ENCODE measurements at places on chromosomes 11 and 22.
A peak's percentile ranks its signal among the peaks of the same experiment; 100 is the strongest.

- DNase-seq = no peak
These were observed 31.6 kb upstream of the IZUMO1R start for GRCh38 chr11:94272738-94273313.

DNA sequence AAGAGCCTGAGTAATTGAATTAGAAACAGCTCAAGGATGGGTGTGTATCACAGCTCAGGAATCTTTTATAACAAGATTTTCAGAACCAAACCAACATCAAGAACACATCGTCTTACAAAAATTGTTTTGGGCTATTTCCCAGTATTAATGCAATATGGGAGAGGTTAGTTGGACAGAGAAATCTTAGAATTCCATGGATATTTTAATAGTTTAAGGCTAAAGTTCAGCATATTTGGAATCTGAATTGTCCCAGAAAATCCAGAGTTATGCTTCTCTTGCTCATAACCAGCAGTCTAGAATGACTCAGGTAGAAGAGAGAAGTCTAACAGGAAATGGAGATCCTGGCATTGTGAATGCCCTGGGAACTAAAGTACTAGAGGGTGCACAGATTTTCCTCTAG is 74.6 kb downstream of the ADM start:
- no peak for DNase-seq

DNA sequence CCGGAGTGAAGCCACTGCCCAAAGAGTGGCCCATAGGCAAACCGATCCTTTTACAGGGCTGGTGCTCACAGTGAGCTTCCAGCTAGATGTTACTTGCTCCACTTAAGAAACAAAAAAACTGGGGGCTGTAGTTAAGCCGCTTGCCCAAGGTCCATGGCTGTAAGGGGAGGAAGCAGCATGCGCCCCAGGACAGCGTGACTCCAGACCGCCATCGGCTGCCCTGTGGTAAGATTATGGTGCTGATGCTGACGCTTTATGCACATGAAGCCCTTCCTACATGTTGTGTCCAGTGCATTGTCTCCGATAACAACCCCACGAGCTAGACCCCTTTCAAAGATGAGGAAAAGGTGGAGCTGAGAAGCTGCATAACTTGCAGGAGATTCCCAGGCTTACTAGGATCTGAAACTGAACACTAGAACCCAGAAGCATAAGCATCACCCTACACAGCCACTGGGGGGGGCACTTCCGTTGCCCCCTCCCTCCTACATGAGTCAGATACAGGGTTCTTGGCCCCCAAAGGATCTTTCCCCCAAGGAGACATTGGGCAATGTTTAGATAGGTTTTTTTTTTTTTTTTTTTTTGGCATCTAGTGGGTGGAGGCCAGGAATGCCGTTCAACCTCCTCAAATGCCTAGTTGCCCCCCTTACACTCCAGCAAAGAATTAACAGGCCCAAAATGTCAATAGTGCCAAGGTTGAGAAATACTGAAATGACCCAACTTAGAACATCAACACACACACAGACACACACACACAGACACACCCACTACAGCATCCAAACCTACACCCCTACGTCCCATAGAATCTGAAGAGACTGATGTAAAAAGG is 53.9 kb downstream of the MN1 start:
- DNase-seq = no peak

- DNase-seq = peak; percentile 22
These were observed 6.3 kb upstream of the CTSD start for GRCh38 chr11:1770061-1770460.

DNA sequence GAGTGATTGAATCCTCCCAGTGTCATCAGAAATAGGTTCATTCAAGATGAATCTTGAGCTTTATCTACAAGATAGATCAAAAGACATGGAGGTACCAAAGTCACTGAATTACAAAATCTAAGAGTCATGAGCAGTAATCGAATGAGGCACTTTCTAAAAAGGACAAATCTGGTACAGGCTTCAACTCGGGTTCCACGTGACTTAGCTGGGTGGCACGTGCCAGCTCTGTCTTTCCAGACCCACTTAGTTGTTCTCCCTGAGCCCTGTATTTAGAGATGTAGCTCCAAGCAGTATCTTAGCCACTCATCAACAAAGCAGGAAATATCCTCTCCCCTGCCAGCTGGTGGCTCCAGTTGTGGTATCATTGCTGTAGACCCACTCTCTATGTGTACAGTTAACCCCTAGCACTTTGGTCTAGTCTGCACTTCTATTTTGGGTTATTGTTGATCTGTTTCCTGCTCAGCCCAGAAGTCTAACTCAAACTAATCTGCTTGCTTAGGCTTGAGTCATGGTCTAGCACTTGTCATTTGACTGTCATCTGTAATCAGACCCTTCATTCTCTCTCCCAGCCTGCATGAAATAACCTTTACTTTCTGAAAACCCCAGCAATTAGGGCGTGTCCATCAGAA is 528.7 kb downstream of the ETS1 start:
- DNase-seq = no peak

DNA sequence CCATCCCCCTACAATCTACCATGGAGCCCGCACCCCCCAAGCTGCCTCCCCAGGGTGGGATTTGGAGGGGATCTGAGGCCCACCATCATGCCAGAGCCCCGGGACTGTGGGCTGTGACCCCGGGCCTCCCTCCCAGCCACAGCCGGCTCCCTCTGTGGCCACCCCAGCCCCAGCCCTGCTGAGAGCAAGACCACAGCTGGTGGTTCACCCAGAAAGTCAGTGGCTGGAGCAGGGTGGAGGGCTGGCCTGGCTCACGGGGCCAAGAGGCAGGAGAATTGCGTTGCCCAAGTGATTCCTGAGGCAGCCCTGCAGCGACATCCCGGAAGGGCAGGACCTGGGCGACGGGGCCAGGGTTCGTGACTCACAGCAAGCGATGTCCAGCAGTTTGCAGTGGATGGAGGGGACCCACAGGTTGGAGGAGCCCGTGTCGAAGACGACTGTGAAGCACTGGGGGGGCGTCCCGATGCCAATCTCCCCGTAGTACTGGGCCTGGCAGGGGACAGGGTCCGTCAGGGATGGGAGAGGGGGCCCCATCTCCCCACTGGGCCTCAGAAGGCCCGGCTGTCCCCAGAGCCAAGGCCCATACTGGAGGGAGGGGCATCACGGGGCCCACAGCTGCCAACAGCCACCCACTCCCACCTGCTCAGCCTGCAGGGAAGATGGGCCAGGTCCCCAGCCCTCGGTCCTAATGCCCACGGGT is 4.4 kb downstream of the CTSD start:
- DNase-seq = no peak

DNA sequence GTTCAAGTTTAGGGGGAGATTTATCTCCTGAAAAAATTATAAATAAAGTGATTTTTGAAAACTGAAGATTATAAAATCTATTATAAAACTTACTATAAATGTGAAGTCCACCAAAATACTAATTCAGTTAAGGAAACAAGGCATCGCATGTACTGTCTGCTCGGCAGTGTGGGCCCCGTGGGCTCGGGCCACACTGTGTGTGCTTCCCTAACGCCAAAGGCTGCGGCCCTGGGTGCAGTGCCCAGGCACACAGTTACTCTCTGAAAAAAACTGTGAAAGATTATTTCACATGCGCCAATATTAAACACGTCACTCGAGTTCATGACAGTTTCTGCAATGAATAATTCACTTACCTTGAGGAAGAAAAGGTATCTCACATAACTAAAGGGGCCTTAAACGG is 39.8 kb downstream of the BRD1 start:
- DNase-seq = no peak

GRCh38 chr22:37428649-37429586 is 1.6 kb upstream of the ELFN2 start:
- DNase-seq = peak; percentile 76

Measured in activated T-cell treated with anti-CD3 and anti-CD28 coated beads, Interleukin-2, amount 50 U/mL, for 24 hours (primary cell).